ENCODE measurements at places on chromosomes 6 and 20.

DNA sequence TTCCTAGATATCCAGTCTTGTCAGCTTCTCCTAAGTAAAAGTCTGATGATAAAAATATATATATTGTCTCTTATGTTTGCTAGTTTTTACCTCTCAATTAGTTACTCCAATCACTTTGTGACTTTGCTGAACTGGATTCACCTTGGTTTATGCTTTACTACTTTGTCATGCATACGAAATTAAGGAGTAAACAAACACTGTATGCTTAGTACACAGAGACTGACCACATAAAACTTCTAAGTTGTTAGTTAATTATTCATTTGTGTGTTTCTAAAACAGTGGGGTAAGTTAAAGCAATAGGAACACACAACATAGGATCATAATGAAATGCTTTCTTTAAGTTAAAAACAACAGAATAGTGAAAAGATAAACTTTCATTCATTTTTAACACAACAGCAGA, 877.3 kb upstream of the MAP3K7 start:
- no peak for DNase-seq

DNA sequence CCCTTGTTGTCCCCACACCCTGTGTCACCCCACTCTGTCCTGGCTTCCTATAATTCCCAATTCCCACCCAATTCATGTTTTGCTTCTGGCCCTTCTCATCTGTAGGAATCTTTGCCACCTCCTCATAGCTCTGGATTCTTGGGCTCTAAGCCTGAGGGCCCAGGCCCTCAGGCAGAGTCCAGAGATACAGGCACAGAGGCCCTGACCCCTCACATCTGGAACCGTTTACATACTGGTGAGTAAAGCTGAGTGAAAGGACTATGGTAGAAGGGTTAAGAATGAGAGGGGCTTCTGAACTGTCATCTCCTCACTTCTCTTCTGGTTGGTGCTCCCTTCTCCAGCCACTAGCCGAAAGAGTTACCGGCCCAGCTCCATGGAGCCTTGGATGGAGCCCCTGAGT, 13.6 kb downstream of the PRRC2A start:
- DNase-seq, result no peak

- DNase-seq, result no peak
Measured at GRCh38 chr6:109706513-109706912, 15.4 kb downstream of the FIG4 start.

GRCh38 chr6:125742464-125743120, 6.8 kb upstream of the HEY2 start:
- DNase-seq, result no peak

- DNase-seq, result no peak
Measured at GRCh38 chr6:157292202-157292601, 31.1 kb downstream of the TMEM242 start.

- DNase-seq, result no peak
Measured at GRCh38 chr6:42722497-42722896, at the start of gene PRPH2. Gene PRPH2 (minus strand): TSS chr6:42722597. CDS start chr6:42722334, 263 bp downstream.

GRCh38 chr6:11634948-11635347, 97.4 kb downstream of the TMEM170B start:
- DNase-seq, result no peak

- DNase-seq, result no peak
Measured at GRCh38 chr20:64198347-64198746, 34.1 kb downstream of the MYT1 start.

- no peak for DNase-seq
Measured at GRCh38 chr20:916825-917224, 691 bp upstream of the ANGPT4 start.

DNA sequence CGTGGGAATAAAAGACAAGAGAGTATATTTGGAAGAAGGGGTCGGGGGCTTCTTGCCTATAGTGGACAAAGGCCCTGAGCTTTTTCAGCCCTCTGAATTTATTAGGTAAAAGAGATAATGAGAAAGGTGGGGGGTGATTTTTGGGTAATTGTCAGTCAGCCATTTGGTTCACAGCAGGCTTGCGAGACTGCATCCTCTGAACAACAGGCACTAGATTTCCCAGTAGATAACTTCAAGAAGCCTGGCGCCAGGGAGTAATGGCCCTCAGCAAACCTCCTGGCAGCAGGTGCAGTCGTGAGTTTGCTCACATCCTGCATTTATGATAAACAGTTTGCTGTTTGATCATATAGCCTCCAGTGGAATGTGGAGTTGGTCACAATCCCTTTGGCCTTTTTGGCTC, 609.0 kb downstream of the DHX35 start:
- DNase-seq, result no peak

GRCh38 chr6:40907198-40907701, 131.8 kb downstream of the UNC5CL start:
- DNase-seq, result no peak

GRCh38 chr20:20953738-20954618, 152.2 kb downstream of the LINC00237 start:
- DNase-seq, result no peak

GRCh38 chr6:134814076-134814695, 135.7 kb downstream of the ALDH8A1 start:
- no peak for DNase-seq

GRCh38 chr6:43393602-43394001, 24.2 kb upstream of the ZNF318 start:
- no peak for DNase-seq

- DNase-seq, result no peak
Measured at GRCh38 chr6:161716176-161716575, 442.3 kb upstream of the AGPAT4 start.

GRCh38 chr6:158548418-158549161, 11.3 kb upstream of the TMEM181 start:
- DNase-seq, result no peak

DNA sequence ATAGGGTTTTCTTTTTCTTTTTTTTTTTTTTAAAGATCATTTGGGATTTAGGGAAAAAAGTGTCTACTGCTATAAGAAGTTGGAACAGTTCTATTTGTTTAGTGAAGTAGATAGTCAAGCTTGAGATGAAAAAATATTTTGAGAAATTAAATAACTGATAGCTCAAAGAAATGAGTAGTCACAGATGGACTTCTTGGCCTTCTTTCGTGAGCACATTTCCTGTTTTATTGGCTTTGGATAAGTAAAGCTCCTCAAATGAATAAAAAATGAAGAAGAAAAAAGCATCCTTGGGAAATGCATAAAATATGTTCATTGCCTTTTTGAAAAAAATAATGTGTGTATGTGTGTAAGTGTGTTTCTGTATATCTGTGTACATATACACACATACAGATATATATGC, 515.9 kb downstream of the GRIK2 start:
- no peak for DNase-seq

- no peak for DNase-seq
Measured at GRCh38 chr20:29297411-29298270, 1959.8 kb upstream of the DEFB115 start.

GRCh38 chr6:168905451-168906090, 348.1 kb downstream of the THBS2 start:
- no peak for DNase-seq

DNA sequence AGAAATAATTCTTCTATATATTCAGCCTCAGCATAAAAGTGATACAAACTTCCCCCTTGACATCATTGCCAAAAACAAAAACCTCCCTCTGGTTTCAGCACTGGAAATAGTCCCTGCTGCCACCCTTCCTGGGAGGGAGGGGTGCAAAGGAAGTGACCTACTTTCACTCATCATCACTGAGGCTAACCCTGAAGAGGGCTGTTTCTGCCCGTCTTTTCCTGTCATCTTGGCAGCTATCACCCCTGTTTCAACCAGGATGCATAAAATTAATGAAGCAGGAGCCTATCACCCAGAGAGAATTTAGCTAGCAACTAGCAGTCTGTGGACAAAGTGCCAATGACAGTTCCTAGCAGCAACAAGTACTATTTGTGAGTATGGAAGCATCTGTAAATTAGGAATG, 397.8 kb downstream of the LAMA2 start:
- DNase-seq, result no peak

GRCh38 chr20:17663040-17663399, 19.0 kb downstream of the RRBP1 start:
- peak; percentile 15 for DNase-seq

DNA sequence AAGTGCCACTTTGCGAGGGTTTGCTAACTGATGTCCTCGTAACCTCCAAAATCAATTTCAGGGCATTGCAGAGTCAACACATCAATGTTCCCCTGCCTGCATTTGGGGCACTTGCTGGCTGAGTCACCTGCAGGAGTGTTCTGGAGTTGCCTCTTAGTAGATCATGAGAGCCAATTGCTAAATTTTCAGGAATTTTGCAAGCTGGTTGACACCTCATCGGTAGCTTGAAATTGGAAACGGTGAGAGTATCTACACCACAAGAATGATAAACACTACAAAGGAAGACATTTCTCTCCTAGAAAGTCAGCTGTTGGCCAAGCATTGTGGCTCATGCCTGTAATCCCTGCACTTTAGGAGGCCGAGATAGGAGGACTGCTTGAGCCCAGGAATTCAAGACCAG, 10.8 kb upstream of the BFSP1 start:
- no peak for DNase-seq

DNA sequence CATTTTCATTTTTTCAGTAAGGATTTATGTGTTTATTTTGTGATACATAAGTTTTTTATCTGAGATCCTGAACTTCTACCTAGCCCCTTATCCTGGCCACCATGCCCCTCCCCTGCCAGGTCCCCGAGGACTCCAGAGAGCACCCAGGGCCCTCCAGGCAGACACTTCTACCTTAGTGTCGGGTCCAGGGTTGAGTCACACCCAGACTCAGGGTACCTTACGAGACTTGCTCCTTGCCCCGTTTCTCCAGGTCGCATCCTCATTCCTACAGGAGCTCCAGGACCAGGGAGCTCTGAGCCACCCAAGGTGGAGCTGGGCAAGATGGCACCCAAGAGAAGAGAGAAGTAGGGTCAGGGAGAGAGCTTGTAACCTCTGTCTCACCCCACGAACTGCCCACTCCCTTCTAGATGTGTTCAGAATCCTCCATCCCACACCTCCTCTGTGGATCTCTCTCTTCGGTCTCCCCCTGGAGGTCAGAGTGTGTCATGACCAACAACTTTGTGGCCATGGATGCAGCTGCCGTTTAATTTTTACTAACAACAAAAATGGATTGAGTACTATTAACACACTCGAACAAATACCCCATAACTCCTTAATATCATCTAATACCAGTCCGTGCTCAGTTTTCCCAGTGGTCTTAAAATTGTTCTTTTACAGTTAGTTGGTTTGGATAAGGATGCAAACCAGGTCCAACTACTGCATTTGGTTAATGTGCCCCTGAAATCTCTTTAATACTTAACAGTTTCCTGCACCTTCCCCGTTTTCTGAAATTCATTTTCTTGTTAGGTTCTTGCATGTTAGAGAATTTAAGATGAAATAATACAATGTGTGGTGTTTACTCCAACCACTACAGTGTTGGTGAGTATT, 130.6 kb upstream of the INSM1 start:
- no peak for DNase-seq
